ENCODE measurements at places on chromosomes 11 and 22.

- no peak for DNase-seq
Observed at GRCh38 chr11:96154802-96155520, 188.0 kb downstream of the MAML2 start.

DNA sequence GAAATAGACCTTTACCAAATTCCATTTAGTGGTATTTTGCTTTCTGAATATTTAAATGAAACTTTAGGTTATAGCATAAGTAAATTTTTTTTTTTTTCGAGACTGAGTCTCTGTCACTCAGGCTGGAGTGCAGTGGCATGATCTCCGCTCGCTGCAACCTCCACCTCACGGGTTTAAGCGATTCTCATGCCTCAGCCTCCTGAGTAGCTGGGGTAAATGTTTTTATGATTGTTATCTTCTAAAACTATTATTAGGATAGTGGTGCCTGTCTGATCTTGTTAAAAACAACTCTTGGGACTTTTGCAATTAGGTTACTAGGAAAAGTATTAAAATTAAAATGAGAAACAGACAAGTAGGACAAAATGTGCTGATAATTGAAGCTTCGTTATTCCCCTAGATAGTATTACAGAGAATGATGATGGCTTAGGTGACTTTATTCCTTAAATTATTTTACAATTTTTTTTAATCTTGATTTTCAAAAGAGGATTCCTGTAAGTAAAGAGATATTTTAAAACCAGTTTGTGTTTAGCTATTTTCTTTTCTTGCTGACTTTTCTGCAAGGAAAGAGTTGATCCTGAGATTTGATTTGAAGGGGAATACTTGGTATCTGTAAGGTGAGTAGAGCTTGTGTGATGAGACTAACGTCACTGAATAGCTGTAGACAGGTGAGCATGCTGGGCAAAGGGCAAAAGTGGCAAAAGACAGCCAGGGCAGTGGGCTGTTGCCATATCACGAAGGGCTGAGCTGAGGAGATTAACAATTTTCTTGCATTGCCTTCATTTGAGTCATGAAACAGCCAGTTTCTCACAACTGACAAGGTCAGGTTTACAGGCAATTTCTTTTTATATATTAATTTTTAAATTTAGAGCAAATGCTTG lies 20.8 kb downstream of the CRKL start:
- no peak for DNase-seq

DNA sequence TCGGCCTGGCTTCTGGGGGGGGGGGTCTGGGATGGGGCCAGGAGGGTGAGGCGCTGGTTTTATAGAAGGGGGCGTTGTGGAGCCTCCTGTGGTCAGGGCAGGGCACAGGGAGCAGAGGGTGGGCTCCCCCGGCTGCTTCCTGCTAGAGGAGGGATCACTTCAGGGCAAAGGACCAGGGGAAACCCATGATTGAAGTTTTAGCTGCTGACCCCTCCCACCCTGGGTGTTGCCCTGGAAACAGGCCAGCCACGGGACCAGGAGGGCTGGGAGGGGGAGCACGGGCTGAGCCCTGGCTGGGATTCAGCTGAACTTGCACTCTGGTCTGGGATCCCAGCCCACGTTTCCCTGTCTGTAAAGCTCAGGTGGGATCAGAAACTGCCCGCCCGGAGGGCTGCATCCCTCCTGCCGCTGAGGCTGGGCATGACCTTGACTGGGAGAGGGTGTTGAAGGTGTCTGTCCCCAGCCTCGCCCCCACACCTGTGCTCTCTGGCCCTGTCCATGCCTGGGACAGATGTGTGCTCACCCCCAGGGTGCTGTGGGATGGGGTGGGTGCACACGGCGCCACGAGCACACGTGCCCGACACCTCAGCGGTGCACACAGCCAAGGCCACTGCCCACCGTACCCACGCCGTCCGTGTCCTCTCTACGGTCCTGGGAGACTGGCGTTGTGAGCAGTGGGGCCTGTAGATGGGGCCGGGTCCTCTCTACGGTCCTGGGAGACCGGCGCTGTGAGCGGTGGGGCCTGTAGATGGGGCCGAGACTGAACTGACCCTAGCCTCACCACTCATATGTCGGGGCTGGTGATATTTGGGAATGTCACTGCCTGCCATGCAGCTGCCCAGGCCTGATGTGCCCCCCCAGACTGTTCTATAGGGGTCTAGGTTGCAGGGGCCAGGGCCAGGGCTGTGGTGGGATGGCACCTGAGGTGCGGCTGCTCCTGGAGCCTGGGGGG lies 2.3 kb downstream of the TSPAN4 start:
- no peak for DNase-seq

DNA sequence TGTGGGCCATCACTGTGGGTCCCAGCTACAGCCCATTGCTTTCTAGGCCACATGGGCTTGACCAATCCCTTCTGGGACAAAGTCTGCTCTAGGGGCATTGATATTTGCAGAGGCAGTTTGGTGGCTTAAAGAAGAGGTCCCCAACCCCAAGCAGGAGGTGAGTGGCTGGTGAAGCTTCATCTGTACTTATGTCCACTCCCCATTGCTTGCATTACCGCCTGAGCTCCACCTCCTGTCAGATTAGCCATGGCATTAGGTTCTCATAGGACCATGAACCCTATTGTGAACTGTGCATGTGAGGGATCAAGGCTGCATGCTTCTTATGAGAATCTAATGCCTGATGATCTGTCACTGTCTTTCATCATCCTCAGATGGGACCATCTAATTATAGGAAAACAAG lies 54.4 kb upstream of the CADM1 start:
- no peak for DNase-seq

DNA sequence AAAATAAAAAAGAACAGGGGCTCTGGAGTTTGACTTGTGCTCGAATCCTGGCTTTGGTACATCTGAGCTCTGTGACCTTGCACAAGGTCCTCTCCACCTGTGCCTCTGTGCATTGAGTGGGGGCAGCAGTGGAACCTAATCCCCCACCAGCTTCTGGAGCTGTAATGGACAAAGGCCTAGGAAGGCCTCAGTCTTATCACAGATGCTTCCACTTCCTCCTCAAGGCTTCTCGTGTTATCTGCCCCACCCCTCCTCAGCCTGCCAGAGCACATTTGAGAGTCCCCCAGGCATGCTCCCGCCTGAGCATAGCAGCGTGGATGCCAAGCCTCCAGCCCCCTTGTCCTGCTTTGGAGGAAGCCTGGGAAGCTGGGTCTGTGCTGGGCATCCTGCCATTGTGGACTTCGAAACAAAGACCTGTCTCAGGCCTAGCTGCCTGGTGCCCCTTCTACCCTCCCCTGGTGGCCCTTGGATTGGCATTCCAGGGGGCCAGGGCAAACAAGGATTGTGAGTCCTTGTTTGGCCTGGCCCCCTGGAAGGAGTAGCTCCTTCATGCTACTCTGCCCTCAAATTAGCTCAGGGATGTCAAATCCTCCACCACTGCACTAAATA lies 15.0 kb downstream of the SLC35E4 start:
- DNase-seq = peak; percentile 49

- DNase-seq = no peak
Observed at GRCh38 chr11:112877581-112877980, 83.6 kb upstream of the NCAM1 start.

DNA sequence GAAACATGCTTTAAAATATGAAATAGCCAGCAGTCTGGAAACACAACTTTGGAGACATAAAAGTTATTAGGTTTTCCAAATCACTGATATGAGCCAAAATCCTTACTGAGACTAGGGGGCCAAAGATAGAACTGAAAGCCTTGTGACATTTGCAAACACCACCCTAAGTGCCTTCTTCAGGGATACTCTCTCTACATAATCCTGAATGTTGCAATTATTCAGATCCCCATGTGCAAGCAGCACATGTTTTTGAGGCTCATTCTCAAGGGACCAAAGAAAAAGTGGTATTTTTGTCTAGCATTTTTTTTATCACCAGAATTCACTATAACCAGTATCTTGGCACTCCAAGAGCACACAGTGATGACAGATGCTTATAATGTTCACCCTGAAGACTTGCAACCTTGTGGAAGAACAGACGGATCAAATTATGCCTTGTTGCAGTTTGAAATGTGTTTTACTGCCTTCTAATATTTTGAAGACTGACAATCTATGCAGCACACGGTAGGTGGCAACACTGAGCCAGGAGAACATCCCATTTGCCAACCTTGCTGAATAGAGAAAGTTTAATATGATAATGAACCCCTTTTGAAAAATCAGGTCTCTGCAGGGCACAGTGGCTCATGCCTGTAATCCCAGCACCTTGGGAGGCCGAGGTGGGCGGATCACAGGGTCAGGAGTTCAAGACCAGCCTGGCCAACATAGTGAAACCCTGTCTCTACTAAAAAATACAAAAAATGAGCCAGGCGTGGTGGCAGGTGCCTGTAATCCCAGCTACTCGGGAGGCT lies 78.5 kb downstream of the PLEKHA7 start:
- DNase-seq = peak; percentile 13

DNA sequence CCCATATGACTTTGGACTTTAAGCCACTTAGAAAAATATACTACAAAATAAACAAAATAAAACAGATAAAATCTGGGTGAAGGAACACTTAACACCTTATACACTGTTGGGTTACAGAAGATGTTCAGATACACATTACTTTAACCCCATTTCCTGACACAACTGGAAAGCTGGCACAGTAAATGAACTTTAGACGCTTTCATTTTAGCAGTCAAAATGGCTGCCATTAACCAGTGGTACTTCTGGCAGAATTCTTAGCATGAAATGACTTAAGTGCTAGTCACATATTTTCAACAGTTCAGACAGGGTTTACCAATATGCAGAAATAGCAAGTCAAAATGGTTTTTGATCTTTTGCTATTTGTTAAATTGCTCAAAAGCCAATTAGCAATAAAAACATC lies 37.9 kb downstream of the PIK3C2A start:
- no peak for DNase-seq

GRCh38 chr22:38126928-38127668 lies 16.6 kb upstream of the BAIAP2L2 start:
- no peak for DNase-seq

- DNase-seq = no peak
Observed at GRCh38 chr11:107385361-107385981, 72.2 kb downstream of the CWF19L2 start.

- DNase-seq = peak; percentile 66
Observed at GRCh38 chr22:46563381-46564083, 26.1 kb upstream of the CELSR1 start.

GRCh38 chr11:27558401-27558800 lies 51.8 kb upstream of the LIN7C start:
- DNase-seq = no peak

DNA sequence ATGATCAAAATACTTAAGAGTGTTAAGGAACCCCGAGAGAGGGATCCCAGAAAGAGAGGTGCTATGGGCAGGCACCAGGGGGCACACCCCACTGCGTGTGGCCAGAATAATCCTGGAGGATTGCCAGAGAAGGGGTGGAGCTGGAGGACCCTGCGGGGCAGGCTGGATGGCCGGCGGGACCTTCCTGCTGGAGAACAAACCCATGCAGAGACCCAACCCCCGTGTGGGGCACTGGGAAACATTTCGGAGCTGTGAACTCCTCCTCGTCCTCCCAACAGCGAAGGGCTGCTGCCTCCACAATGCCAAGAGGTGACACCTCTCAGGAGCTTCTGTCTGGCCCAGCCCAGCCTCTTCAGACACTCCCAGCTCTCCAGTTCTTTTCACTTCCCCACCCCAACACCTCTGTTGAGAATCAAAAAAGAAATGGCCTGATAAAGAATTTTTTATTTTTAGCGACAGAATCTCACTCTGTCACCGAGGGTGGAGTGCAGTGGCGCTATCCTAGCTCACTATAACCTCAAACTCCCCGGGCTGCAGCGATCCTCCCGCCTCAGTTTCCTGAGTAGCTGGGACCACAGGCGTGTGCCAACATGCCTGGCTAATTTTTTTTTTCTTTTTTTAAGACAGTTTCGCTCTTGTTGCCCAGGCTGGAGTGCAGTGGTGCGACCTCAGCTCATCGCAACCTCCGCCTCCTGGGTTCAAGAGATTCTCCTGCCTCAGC lies 25.6 kb downstream of the RHOD start:
- DNase-seq = peak; percentile 23

GRCh38 chr11:16946477-16947282 lies 67.5 kb downstream of the PLEKHA7 start:
- no peak for DNase-seq

DNA sequence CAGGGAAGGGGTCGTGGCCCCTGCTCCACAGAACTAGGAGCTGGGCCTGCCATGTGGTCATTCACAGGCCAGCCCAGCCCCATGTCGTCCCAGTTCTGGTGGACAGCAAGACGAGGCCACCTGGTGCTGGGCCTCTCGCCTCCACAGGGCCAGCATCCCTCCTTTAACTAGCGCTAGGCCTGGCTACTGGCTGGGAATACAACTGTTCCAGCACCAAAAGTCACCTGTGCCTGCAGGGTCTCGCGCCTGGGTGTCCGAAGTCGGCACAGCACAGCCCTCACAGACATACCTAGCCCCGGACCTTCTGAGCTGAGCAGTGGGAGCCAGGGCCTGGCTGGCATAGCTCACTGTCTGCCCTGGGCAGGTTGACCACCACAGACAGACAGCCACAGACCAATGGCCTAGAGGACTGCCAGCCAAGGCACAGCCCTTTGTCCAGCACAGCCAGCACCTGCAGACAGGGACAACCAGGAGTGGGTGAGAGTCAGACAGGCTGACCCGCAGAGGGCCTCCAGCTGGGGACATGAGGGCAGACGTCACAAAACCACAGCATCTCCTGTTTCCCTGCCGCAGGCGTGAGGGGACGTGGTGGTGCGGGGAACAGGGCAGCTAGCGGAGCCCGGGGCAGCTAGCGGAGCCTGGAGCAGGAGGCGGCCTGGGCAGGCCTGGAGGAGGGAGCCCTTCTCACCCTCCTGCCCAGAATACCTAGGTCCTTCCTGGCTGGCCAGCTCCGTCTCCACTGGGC lies 27.2 kb upstream of the TH start:
- DNase-seq = no peak

DNA sequence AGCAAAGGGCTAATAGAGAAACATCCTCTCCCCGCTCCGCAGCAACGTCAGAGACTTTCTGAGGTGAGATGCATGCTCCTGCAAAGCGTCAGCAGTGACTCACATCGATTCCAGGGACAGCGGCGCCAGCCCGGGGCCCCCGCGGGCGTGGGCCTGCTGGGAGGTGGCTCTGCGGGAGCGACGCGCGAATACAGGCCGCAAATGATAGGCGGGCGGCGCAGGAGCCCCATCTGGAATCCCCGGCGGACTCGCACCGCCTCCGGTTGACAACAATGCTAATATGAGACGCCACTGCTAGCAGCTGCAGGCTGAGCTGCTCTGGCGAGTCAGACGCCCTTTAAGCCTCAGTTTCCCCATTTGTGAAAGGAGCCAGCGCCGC lies 557 bp downstream of the RANGAP1 start:
- DNase-seq = peak; percentile 4

DNA sequence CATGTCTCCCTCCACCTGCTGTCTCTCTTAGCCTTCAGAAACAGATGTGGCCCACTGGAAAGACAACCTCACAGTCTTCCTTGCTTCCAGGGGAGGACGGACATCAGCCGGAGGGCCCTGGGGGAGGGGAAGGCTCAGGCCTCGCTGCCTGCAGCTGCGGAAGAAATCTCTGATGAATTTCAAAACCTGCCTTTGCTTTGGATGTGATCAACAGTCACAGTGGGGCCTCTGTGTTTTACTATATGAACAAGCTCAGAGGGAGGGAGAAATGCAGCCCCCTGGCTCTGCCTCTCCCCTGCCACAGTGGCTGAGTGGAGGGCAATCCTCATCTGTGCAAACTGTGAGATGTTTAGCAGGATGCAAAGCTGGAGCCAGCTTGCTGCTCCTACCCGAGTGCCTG lies 282.8 kb downstream of the NTM start:
- DNase-seq = no peak

GRCh38 chr22:49948116-49948957 lies 12.2 kb upstream of the PIM3 start:
- DNase-seq = no peak

- no peak for DNase-seq
Observed at GRCh38 chr11:107719557-107720302, 7.9 kb upstream of the SLN start.

All from DMS79 treated with DMSO at 0.1 percent for 48 hours (cell line).